Activated CD4-positive, alpha-beta T cell treated with anti-CD3 and anti-CD28 coated beads, Interleukin-2, Interleukin-4, amounts not matched to agents 100 ng/mL and 50 ng/mL, durations not matched to agents 16 hours and 8 hours (primary cell): ENCODE measurements at places on chromosomes 2 and 18.

DNA sequence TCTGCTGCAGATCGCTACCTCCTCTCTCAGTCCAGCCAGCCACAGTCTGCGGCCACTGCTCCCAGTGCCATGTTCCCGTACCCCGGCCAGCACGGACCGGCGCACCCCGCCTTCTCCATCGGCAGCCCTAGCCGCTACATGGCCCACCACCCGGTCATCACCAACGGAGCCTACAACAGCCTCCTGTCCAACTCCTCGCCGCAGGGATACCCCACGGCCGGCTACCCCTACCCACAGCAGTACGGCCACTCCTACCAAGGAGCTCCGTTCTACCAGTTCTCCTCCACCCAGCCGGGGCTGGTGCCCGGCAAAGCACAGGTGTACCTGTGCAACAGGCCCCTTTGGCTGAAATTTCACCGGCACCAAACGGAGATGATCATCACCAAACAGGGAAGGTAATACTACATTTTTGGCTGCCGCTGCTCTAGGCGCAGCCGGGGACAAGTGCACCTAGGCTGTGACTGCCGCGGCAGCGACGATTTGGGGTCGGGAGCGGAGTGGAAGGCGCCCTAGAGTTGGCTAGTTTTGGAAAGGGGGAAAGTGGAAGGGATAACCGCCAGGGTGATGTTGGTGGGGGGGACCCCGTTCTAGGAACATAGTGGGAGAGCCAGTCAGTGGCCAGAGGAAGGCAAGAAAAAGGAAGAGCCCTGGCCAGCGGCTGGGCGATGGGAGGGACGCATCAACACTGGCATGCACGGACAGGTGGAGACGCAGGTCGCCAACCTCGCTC lies 776 bp downstream of the TBR1 start:
- DNase-seq: no peak

DNA sequence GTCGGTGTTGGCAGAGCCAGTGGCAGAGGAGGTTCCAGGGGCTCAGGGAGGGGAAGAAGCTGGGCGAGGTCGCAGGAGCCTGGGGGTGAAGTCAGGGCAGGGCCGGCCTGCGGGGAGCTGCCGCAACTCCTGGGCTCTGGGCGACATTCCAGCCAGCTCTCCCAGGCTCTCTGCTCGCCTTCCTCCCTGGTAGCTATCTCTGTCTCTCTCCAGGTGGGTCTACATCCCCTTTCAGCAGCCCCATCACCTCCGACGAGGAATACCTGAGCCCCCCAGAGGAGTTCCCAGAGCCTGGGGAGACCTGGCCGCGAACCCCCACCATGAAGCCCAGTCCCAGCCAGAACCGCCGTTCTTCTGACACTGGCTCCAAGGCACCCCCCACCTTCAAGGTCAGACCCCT lies 27.0 kb downstream of the SPEG start:
- DNase-seq: no peak

- no peak for DNase-seq
These were observed 115.3 kb upstream of the SLC35G4 start for GRCh38 chr18:11494107-11494506.

- no peak for DNase-seq
These were observed 89.2 kb upstream of the CD226 start for GRCh38 chr18:70036771-70037347.

DNA sequence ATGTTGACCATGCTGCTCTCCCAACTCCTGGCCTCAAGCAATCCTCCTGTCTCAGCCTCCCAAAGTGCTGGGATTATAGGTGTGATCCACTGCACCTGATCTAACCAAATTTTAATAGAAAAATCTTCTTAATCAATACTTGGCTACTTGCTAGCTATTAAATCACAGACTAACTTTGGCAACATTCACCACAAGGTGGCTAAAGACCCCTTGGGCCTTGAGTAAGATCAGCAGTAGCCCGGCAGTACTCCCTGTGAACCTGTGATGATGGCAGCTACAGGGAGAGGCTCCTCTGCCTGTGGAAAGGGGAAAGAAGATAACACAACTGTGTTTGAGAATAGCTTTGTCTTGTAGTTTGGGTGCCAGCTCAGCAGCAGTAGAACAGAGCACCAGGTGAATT lies 102.9 kb downstream of the SLC39A10 start:
- no peak for DNase-seq

DNA sequence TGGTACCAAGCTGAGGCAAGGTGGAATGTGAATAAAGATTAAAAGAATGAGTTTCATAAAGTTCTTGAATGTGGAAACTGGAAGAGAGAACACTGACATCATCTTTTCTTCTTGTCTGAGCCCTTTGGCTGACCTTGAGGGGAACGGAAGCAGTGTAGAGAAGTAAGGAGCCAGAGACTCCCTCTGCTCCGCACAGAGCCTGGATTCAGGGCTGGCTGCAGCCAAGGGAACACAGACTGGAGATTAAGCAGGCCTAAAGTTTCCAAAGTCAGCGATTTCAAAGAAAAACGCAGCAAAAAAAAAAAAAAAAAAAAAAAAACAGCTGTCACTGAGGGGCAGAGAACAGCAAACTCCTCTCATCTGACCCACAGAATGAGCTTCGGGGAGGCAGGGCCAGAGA lies 19.3 kb upstream of the ALK start:
- DNase-seq: no peak

DNA sequence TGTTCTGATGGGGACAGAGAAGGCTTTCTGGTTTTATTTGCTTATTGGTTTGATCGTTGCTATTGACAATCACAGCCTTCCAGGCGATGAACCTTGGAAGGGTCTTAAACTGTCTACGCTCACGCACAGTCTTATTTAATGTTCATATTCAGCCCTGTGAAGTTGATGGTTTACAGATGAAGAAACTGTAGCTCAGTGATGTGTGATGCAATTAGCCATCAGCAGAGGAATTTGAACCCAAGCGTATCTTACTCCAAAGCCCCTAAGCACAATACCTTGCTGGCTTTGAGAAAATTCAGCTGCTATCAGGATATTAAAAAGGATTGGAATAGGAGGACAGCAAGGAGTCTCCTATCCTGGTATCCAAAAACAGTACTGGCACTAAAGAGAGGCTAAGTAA lies 98.3 kb upstream of the STPG4 start:
- DNase-seq: no peak

- no peak for DNase-seq
These were observed 139.7 kb downstream of the LRP2 start for GRCh38 chr2:169222665-169223064.

- DNase-seq: no peak
These were observed 105.2 kb upstream of the ZNF521 start for GRCh38 chr18:25457126-25457525.

DNA sequence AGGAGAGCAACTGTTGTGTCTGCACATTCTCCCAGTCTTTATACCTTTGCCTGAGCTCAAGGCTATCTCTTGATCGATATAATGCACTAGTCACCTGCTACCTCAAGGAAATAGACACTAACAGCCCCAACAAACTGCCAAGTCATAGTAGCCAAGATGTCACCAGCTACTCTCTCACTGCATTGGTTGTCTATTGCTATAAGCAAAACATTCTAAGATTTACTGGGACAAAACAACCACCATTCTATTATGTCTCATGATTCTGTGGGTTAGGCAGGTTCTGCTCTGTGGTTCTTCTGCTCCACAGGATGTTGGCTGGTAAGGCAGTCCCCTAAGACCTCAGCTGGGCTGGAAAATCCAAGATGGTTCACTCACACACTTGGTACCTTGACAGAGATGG lies 28.5 kb upstream of the MLPH start:
- no peak for DNase-seq

GRCh38 chr18:24536326-24536725 lies 75.9 kb downstream of the HRH4 start:
- no peak for DNase-seq

DNA sequence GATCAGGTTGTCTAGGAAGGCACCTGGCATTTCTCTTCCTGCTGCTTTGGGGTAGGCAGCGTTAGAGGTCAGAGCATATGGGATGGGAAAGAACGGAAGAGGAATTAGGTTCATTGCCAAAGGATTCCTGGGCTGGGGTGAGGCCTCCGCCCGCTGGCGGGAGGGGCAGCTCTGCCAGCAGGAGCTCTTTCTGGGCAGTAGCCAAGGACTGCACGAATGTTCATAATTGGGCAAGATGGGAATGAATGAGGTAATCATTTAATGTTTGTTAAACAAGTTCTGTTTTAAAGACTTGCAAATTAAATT lies 253.9 kb downstream of the AGAP1 start:
- DNase-seq: no peak

DNA sequence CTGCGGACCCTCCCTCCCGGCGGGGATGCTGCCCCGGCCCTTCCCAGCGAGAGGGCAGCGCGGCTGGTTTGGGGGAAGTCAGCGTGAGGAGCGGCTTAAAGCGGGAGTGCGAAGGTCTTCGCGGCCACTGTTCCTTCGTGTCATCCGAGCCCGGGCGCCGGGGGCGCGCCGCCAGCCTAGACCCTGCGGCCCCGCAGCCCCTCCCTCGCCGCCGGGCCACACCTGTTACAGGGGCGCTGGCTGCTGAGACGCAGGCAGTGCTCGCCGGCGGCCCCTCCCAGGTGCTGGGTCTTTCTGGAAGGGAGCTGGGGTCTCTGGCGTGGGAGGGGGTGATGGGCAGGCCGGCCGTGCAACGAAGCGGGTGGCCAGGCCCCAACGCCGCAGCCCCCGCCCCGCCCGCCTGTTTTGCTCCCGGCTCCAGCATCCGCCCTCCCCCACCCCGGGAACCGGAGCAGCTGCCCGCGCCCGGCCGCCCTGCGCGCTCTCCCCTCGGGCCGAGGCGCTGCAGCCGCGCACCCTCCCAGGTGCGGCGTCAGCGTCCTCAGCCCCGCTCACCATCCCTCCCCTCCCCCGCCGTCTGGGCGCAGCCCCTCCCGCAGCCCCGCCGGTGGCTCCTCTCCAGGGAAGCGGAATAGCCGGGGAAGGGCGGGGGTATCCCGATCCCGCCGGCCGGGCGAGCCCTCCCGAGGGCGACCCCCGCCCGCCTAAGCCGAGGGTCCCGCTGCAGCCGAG lies 727 bp downstream of the KIF1A start:
- no peak for DNase-seq

- DNase-seq: peak; percentile 11
These were observed 9.9 kb upstream of the AOX1 start for GRCh38 chr2:200575957-200576356.

- no peak for DNase-seq
These were observed 15.3 kb downstream of the ETAA1 start for GRCh38 chr2:67412424-67412823.

GRCh38 chr2:26033270-26033817 lies 540 bp upstream of the RAB10 start:
- DNase-seq: peak; percentile 23

DNA sequence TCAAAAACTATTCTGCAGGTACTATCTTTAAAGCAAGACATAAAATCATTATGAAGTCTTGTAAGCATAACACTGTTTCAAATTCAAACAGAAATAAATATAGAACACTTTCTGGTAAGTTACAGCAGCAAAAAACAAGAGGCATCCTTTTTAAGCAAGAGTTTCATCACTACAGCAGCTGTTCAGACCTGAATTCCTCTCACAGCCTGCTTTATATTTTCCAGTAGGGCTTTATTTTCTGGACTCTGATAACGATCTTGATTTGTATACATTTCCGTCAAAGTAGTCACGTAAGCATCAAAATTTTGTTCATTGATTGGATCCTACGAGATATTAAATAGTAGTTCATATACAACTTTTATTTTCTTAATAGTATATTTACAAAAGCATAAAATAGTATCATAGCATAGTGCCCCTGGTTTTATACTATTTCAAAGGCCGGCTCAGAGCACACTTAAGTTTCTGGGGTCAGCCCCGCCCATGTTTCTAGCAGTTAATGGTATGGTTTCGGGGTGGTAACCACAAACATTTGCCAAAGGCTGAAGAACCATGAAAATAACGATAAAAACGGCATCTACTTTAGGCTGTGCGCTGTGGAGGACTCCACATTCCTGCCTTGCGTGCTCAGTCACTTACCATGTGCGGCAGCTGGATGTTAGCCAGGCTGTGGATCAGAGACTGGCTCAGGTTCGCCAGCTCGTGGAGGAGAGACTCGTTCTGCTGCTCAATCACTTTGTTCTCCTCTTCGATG lies 47.5 kb upstream of the PXDN start:
- no peak for DNase-seq

- no peak for DNase-seq
These were observed 129.0 kb downstream of the GPD2 start for GRCh38 chr2:156565066-156565710.

DNA sequence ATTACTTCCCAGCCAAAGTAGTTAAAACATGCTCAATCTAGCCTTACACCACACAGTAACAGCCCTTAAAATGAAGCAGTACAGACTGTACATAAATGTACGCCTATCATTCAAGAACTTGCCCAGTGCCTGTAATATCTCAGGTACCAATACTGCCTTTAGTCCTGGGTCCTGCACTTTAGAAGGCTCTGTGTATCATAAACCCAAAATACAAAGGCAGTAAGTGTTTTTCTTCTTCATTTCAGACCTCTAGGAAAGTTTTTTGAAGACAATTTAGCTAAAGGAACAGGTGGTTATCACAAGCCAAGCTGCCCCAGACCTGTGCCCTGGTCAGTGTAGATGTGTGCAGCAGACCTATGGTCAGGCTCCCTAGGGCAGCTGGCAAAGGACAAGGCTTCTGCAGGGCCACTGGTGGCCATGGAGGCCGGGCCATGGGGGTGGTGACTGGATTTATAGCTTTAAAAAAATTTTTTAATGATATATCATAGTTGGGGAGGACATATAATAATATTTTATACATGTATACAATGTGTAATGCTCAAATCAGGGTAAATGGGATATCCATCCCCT lies 18.8 kb downstream of the LPIN2 start:
- no peak for DNase-seq

- no peak for DNase-seq
These were observed 265.1 kb downstream of the NOL4 start for GRCh38 chr18:33959609-33960008.

GRCh38 chr2:170217778-170218251 lies 39.9 kb downstream of the MYO3B start:
- no peak for DNase-seq

DNA sequence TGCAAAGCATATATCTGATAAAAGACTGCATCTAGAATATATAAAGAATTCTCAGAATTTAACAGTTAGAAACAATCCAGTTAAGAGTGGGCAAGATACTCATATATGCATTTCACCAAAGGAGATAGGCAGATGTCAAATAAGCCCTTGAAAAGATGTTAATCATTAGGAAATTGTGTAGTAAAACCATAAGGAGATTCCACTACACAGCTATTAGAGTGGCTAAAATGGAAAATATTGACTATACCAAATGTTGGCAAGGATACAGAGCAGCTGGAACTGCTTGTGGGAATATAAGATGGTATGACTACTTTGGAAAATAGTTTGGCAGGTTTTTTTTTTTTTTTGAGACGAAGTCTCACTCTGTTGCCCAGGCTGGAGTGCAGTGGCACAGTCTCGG lies 59.5 kb downstream of the CAB39 start:
- DNase-seq: no peak

DNA sequence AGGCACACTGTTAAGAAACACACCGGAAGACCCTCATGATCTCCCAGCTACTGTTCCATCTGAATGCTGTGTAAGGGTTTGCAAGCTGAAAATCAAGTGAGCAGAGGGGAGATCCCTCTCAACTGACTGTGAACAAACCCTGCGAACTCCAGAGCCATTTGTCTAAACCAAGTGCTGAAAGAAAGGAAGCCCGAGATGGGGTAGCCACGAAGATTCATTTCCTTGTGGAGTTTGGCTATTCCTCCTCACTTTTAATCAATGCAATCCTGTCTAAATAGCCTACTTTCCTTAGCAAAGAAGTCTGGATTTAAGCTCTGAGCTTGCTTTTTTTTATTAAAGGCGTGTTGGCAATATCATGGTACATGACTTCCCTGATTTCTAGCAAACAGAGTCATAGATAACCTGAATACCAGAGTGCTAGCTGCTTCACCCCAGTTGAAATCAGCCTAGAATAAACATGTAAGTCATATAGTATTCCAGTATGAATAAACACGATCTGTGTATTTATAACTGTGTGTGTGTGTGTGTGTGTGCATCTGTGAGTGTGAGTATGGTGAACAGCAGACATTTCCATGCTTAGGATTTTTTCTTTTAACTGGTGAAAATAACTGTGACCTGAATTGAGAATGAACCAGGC lies 365.2 kb downstream of the ZNF521 start:
- DNase-seq: no peak
